A549 treated with RU486 at 1 μM for 4 hours (cell line): ENCODE measurements at places on chromosomes 12 and 14. TPM values are rescaled to one million over a fixed set of nuclear protein-coding genes. Genes with fewer than 3 reads are reported as not detected.

MSI1 gene
- total RNA-seq = 0.59 to 1.6 TPM (median 1.4 TPM) in 5 replicates

NPAS3 gene
- total RNA-seq = not detected in 5 replicates

EMP1 gene
- 88.1 to 104 TPM (median 93.2 TPM) in 5 replicates for total RNA-seq

GPR65 gene
- total RNA-seq = not detected in 5 replicates

GYS2 gene
- total RNA-seq = not detected in 5 replicates

SMCO2 gene
- total RNA-seq = 0.21 TPM in 1 of 5 replicates, not detected in the others

ZDHHC22 gene
- 0.11 to 0.26 TPM (median 0.20 TPM) in 5 replicates for total RNA-seq

CEBPE gene
- total RNA-seq = not detected in 5 replicates

CLEC7A gene
- not detected in 5 replicates for total RNA-seq

ADCY4 gene
- total RNA-seq = not detected in 5 replicates

KRT75 gene
- total RNA-seq = 0.11 to 0.35 TPM (median 0.24 TPM) in 5 replicates

HOXC4 gene
- 2.2 to 4.2 TPM (median 3.8 TPM) in 5 replicates for total RNA-seq

GALNT16 gene
- 2.2 to 4.3 TPM (median 3.8 TPM) in 5 replicates for total RNA-seq

RBP5 gene
- not detected in 5 replicates for total RNA-seq

PELI2 gene
- 0.32 to 2.5 TPM (median 1.3 TPM) in 5 replicates for total RNA-seq

RPL6 gene
- 2,098 to 2,625 TPM (median 2,187 TPM) in 5 replicates for total RNA-seq

MMP17 gene
- total RNA-seq = 5.9 to 12.4 TPM (median 12.2 TPM) in 5 replicates

NR1H4 gene
- total RNA-seq = 0.07 TPM in 1 of 5 replicates, not detected in the others

ADCY6 gene
- 10.1 to 16.3 TPM (median 15.7 TPM) in 5 replicates for total RNA-seq

LRRC43 gene
- 0.10 to 0.27 TPM (median 0.14 TPM) in 3 of 5 replicates, not detected in the others for total RNA-seq

RPL10L gene
- total RNA-seq = not detected in 5 replicates

DPPA3 gene
- not detected in 5 replicates for total RNA-seq

TNFAIP2 gene
- total RNA-seq = 298 to 395 TPM (median 349 TPM) in 5 replicates

GPR135 gene
- 0.96 to 1.1 TPM (median 0.98 TPM) in 5 replicates for total RNA-seq

IAPP gene
- not detected in 5 replicates for total RNA-seq

C3AR1 gene
- total RNA-seq = not detected in 5 replicates

C14orf132 gene
- total RNA-seq = 3.1 to 5.7 TPM (median 3.8 TPM) in 5 replicates

MYH6 gene
- not detected in 5 replicates for total RNA-seq

RAB2B gene
- total RNA-seq = 9.8 to 15.8 TPM (median 13.0 TPM) in 5 replicates

RNASE2 gene
- total RNA-seq = not detected in 5 replicates

IL26 gene
- total RNA-seq = not detected in 5 replicates

PCED1B gene
- 46.0 to 53.9 TPM (median 49.8 TPM) in 5 replicates for total RNA-seq

TECPR2 gene
- 5.0 to 7.4 TPM (median 7.2 TPM) in 5 replicates for total RNA-seq

ULK1 gene
- total RNA-seq = 22.6 to 41.2 TPM (median 34.1 TPM) in 5 replicates

LIN7A gene
- total RNA-seq = 0.37 to 0.70 TPM (median 0.51 TPM) in 5 replicates
